Spinal cord (tissue), 10 donors: ENCODE measurements at places on chromosomes 6 and 20. TPM values are rescaled to one million over a fixed set of nuclear protein-coding genes. Genes with fewer than 3 reads are reported as not detected.

SLA2 gene
- not detected for total RNA-seq

DNA sequence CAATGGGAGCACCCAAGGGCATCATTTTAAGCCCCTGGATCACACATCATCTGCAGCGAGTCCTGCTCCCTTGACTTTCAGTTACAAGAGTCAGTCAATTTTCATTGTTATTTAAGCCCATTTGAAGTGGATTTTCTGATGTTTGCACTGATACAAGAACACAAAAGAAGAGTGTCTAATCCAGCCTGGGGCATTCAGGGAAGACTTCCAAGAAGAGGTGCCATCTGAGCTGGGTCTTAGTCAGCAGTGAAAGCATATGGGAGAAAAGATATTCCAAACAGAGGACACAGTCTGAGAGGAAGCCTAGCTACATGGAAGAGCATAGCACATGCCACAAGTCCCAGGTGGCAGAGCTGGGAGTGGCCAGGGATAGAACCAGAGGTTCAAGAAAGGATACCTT is 10.4 kb upstream of the FOXP4 start:
- peaks cover 17% of the 10 kb centered on the region for H3K4me1 ChIP-seq
- no peak overlapping the region for H3K27ac ChIP-seq

EYA4 gene
- 2.3 TPM for total RNA-seq

DNA sequence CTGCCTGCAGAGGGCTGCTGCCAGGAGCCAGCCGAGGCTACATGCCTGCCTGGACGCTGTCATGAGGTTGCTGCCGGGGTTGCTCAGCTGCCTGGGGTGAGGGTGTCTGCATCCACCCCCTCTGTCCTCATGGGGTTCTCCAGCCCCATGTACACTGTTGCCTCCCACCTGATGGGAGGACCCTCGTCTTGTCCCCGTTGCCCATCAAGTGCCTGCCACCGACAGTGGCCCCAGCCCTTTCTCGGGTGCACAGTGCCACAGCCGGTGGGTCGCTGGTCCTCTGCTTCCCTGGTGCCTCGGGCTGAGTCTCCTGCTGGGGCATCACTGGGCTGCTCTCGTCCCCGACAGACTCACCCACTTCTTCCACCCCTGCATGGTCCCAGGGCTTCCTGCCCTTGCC is 313.7 kb downstream of the CDH4 start:
- DNase-seq = no peak
- H3K36me3 ChIP-seq = no peaks in the 10 kb centered on the region
- no peaks in the 10 kb centered on the region for H3K27me3 ChIP-seq
- no peak overlapping the region for H3K4me3 ChIP-seq

- H3K4me1 ChIP-seq = peaks cover 9% of the 10 kb centered on the region
- no peak overlapping the region for H3K4me3 ChIP-seq
- no peaks in the 10 kb centered on the region for H3K27me3 ChIP-seq
- no peak overlapping the region for H3K27ac ChIP-seq
These were observed 131.9 kb downstream of the GJA10 start for GRCh38 chr6:90026216-90026615.

DNA sequence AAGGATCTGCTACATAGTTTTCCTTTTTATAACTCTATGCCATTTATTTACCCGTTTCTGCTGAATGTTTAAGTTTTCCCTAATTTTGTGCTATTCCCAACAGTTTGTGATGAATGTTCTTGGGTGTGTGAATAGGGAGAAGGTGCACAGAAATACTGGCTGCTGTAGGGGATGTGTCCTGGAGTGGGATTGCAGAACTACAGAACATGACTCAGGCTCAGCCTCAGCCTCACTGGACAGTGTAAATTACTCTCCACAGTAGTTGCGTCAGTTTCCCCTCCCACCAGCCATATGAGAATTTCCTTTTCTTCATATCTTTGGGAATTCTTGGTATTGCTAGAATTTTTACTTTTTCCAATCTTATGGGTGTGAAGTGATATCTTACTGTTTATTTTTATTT is 57.0 kb downstream of the SLX4IP start:
- H3K36me3 ChIP-seq = no peaks in the 10 kb centered on the region
- no peak overlapping the region for H3K4me3 ChIP-seq
- DNase-seq = no peak
- no peak overlapping the region for H3K27ac ChIP-seq
- H3K27me3 ChIP-seq = no peaks in the 10 kb centered on the region

- H3K36me3 ChIP-seq = peaks cover 90% of the 10 kb centered on the region
- H3K27me3 ChIP-seq = no peaks in the 10 kb centered on the region
- DNase-seq = no peak
- H3K4me1 ChIP-seq = peaks cover 54% of the 10 kb centered on the region
- no peak overlapping the region for H3K27ac ChIP-seq
- no peak overlapping the region for H3K4me3 ChIP-seq
These were observed 46.7 kb downstream of the SRC start for GRCh38 chr20:37392441-37393195.

GRCh38 chr6:25963426-25964123 is 973 bp downstream of the TRIM38 start:
- H3K4me1 ChIP-seq = no peaks in the 10 kb centered on the region
- H3K4me3 ChIP-seq = peak overlapping the region; percentile 13
- H3K27me3 ChIP-seq = no peaks in the 10 kb centered on the region
- no peak for DNase-seq
- H3K27ac ChIP-seq = peak overlapping the region; percentile 25

- no peak overlapping the region for H3K4me3 ChIP-seq
- DNase-seq = no peak
- H3K36me3 ChIP-seq = no peaks in the 10 kb centered on the region
- H3K27ac ChIP-seq = no peak overlapping the region
These were observed 10.9 kb downstream of the IL20RA start for GRCh38 chr6:137033828-137034227.

GRCh38 chr6:108748959-108749358 is 99.3 kb upstream of the ARMC2 start:
- H3K27ac ChIP-seq = no peak overlapping the region
- H3K4me1 ChIP-seq = peaks cover 21% of the 10 kb centered on the region
- no peak overlapping the region for H3K4me3 ChIP-seq
- no peaks in the 10 kb centered on the region for H3K36me3 ChIP-seq

DNA sequence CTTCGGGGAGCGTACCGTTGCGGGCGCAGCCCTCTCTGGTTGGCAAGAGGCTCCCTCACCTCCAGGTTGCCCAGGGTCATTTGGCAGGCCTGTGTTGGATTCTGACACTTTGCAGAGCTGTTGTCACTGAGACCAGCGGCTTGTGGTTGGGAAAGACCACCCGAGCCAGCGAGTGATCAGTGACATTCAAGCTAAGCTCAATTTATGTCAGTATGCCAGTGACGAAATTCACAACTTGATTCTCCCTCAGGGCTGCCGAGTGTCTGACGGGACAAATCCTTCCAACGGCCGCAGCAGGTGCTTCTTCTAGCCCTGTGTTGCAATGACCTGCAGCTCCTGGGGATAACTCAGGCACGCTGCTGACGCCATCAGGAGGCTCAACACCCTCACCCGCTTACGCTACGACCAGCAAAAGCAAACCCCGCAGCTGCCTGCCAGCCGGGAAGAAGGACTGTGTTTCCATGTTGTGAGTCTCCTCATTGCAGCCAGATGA is 16.9 kb upstream of the SLC22A2 start:
- no peak overlapping the region for H3K4me3 ChIP-seq
- H3K36me3 ChIP-seq = no peaks in the 10 kb centered on the region
- H3K27ac ChIP-seq = no peak overlapping the region

DNA sequence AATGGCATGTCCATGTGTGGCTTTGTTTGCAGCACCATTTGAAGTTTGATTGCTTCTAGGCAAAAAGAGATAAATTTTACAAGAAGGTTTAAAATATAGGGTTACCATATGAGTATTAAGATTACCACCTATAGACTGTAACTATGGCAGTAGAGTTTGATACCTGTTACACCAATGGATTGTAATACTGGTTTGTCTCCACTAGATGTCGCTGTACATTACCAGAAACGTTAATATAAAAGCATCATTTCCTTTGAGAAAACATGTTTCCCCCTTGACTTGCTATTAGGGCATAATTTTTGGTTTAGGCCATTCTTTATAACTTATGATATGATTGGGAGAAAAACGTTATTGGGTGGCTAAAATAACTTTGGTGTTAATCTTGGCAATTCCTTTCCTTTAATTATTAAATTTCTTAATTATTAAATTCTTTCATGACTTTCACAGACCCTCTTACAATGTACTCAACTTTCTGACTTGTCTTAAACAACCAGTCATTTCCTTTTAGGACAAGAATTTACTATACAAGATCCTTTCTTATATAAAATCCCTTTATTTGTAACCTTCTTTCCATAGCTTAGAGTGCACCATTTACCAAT is 42.8 kb downstream of the HLA-DPB1 start:
- no peak overlapping the region for H3K27ac ChIP-seq
- no peak for DNase-seq
- no peak overlapping the region for H3K4me3 ChIP-seq
- no peaks in the 10 kb centered on the region for H3K36me3 ChIP-seq

GRCh38 chr20:41169791-41170351 is 32.5 kb downstream of the PLCG1 start:
- no peaks in the 10 kb centered on the region for H3K27me3 ChIP-seq
- H3K4me1 ChIP-seq = peaks cover 27% of the 10 kb centered on the region
- peaks cover 99% of the 10 kb centered on the region for H3K36me3 ChIP-seq
- no peak overlapping the region for H3K4me3 ChIP-seq

DNA sequence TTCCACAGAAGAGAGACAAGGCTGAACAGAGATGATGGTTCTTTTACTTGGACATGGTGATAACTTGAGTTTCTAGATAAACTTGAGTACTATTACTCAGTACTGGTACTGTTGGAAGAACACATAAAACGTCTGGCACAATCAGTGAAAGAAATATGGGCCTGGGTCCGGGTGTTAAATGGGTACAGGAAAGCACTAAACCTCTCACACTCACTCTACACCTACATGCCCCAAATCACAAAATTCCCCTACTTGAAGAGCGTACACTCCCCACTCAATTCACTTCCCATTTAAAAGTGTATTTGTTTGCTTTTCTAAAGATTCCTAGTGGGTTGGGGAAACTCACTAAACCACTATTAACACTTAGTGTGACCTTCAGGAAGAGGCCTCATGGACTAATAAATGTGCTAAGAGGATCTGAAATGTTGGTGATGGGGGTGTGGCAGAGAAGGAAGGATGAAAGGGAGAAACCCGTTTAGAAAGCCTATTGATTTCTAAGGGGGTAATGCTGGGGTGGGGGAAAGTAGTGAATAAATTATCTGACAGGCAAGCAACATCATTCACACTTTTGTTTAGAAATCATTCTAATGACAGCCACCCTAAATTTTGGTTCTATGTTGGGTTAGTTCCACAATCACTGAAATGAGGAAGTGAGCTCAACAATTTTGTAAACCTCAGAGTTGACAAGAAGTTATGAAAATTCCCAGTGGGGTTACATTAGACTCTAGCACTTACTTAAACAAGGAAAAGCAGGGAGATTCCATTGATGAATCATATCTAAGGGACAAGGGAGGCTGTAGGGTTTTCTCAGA is 222.6 kb upstream of the MARCKS start:
- DNase-seq = no peak
- peaks cover 5% of the 10 kb centered on the region for H3K4me1 ChIP-seq
- H3K27me3 ChIP-seq = no peaks in the 10 kb centered on the region
- H3K4me3 ChIP-seq = no peak overlapping the region
- H3K36me3 ChIP-seq = no peaks in the 10 kb centered on the region

- no peak for DNase-seq
- no peak overlapping the region for H3K27ac ChIP-seq
- H3K36me3 ChIP-seq = no peaks in the 10 kb centered on the region
- no peak overlapping the region for H3K4me3 ChIP-seq
These were observed 558.7 kb upstream of the MMS22L start for GRCh38 chr6:97841763-97842162.

DNA sequence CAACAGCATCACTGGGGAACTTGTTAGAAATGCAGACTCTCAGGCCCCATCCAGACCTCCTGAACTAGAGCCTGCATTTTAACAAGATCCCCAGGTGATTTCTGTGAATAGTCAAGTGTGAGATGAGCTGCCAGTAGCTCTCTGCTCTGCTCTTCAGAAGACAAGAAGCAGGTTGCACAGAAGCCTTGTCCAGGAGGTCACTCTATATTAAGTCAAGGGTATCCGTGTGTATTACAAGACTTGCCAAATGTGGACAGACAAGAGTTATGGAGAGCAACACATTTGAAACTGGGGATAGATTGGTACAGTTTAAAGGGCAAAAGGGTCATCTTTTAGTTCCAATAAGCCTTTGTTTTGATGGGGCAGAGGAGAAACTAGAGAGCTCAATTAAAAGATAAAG is 23.2 kb upstream of the RIN2 start:
- no peaks in the 10 kb centered on the region for H3K36me3 ChIP-seq
- DNase-seq = no peak
- no peak overlapping the region for H3K4me3 ChIP-seq

- H3K4me1 ChIP-seq = peaks cover 4% of the 10 kb centered on the region
- no peak for DNase-seq
- H3K36me3 ChIP-seq = no peaks in the 10 kb centered on the region
- H3K27ac ChIP-seq = no peak overlapping the region
- H3K4me3 ChIP-seq = no peak overlapping the region
- no peaks in the 10 kb centered on the region for H3K27me3 ChIP-seq
These were observed 67.1 kb downstream of the FGD2 start for GRCh38 chr6:37072526-37072925.

DNA sequence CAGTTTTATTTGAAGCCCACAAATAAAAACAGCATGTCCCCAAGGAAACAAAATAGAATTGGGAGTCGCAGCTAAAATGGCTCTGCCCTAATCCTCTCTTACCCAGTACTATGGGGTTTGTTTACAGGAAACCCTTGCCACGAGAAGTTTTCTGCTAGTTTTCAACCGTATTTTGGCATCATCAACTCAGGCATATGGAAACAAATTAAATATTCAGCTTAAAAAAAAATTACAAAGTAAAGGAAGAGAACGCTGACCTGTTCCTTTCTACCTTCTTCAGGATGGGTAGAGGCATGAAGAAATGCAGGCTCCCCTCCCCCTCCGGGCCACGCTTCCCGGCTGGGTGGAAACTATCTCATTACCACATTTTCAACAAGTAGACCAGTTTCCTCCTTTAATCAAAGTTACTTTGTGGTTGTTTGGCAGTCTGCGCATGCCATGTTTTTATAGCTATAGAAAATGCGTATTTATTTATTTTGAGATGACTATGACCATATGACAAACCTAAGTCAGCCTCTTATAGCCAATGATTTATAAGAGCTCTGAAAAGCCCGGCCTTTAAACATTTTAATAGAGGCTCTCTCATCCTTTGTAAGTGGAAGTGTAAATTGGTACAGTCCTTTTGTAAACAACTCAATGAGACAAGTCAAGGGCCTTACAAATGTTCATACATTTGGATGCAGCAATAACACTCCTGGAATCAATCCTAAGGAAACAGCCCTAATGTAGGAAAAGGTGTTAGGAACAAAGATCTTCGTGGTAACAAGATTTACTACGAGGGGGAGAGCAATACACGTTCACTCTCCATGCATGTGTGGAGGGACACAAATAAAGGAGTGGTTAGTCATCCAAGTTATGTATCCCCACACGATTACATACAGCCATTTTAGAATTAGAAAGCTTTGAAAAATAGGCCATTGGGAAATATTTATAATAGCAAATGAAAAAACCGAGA is 16.1 kb upstream of the ZNF217 start:
- H3K4me1 ChIP-seq = peaks cover 9% of the 10 kb centered on the region
- H3K4me3 ChIP-seq = no peak overlapping the region
- peak overlapping the region; percentile 15 for H3K27ac ChIP-seq
- no peaks in the 10 kb centered on the region for H3K36me3 ChIP-seq
- no peak for DNase-seq
